ENCODE measurements at places on chromosomes 7 and 10.

DNA sequence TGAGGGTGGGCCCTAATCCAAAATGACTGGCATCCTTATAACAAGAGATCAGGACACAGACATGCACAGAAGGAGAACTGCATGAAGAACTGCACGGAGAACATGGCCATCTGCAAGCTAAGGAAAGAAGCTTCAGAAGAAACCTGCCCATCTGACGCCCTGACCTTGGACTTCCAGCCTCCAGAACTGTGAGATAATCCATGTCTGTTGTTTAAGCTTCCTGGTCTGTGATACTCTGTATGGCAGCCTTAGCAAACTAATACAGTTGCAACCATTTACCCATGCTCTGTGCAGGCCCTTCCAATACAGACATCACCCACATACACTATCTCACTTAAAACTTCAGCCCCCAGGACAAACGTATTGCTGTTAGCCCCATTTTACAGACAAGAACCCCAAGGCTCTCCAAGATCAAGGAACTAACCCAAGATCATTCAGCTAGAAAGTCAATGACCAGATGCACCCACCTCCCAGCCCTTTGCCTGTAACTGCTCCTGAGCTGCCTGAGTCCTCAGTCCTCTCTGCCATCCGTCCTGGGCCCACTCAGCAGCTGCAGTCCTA lies 39.7 kb downstream of the DLG5 start:
- DNase-seq: no peak

DNA sequence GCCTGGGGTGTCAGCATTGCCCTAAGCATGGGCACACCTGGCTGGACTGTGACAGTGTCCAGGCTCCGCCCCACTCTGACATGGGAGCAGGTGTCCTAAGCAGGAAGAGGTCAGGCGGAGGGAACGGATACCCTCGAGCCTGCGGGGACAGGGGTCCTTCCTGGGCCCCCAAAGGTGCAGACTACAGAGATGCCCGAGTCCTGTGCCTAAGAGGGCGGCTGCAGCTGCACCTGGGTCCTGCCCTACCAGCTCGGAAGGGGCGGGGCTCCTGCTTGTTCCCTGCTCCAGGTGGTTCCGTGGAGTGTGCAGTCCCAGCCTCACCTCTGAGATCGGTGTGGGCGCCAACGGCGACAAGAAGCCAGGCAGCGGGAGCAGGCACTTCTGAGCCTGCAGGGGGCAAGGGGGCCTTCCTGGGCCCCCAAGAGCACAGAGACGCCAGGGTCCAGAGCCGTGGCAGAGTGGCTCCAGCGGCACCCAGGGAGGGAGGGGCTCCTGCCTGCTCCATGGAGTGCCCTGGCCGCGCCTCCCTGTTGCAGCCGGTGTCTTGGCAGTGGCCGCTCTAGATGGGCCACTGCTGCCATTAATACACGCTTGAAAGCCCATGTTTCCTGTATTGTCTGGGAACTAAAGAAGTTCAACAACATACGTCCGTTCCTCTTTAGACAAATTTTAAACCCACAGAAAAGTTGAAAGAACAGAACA lies 64.5 kb upstream of the CACNA2D1 start:
- no peak for DNase-seq

DNA sequence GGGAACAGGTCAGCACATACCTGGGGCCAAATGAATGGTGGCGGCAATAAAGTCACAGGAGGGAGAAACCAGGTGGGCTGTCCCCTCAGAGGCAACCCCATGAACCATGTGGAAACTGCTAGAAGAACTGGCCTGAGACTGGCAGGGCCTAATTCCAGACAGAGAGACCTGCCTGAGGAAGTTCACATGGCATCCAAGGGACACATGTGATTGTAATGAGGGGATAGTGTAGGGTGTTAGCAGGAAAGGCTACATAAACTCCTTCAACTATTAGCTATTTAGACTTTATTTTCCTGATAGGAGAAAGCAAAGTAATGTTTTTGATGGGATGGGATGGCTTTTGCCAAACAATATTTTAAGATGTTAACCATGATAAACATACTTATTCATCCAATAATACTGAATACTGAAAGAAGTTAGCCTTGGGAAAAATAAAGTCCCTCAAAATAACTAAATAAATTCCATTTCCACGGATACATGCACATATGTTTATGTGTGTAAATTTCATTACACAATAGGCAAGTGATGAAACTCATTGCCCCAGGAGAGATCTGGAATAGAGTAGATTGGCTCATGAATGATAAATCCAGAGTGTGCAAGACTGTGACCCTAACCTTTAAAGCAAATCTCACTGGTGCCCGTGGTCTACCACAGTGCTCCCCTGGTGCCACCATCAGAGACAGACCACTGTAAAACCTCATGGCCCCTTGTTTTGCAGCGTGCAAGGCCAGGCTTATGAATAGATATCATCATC lies 137.0 kb downstream of the NRF1 start:
- DNase-seq: no peak

GRCh38 chr7:12350971-12351370 lies 52.7 kb downstream of the VWDE start:
- no peak for DNase-seq

GRCh38 chr10:3807211-3807927 lies 22.4 kb upstream of the KLF6 start:
- peak; percentile 40 for DNase-seq

GRCh38 chr7:21108182-21108581 lies 319.7 kb upstream of the SP4 start:
- DNase-seq: no peak

DNA sequence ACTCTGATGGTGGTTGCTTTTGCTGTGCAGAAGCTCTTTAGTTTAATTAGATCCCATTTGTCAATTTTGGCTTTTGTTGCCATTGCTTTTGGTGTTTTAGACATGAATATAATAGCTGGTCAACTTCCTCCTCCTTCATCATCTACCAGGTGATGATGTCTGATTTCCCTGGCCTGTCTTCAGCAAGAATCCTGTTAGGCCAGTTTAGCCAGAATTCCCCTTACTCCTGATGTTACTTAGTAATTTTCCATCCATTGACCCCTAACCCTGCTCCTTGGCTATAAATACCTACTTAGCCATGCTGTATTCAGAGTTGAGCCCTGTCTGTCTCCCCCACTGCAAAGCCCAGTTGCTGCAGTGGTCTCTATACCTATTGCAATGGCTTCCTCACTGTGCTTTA lies 91.4 kb downstream of the ZNF777 start:
- DNase-seq: no peak

GRCh38 chr10:84135836-84136235 lies 3.5 kb upstream of the GHITM start:
- DNase-seq: no peak

DNA sequence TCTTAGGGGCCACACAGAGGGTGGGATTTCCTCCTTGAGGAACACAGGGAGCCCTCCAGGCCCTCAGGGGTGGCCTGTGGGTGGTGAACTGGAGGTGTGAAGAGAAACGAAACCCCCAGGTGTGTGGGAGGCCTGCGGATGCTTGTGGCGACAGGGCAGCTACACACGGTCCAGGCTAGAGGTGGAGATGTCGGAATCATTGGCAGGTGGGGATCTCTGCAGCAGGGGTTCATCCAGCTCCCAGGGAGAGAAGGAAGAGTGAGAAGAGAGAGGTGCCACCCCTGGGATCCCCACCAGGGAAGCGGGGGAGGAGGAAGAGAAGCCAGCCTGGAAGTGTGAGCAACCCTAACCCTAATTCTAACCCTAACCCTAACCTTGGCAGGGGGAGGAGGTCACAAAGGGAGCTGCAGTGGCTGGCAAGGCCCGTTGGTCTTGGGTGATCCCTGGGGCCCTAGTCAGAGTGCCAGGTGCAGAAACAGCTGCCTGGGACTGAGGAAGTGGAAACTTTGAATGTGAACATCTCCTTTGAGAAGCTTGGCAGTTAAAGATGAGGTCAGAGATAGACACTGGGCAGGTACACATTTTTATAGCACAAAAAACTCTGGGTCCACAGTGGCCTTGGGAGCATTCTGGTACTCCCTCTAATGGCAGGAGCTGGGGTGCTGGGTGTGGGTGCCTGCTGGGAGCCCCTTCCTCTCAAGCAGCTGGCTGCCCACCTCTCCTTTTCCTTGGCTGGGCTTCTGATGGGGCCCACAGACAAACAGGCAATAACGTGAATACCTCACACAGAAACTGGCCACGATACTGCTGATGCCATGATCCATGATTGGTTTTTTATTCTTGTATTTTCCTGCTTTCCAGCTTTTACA lies 6.8 kb upstream of the AEBP1 start:
- peak; percentile 80 for DNase-seq

DNA sequence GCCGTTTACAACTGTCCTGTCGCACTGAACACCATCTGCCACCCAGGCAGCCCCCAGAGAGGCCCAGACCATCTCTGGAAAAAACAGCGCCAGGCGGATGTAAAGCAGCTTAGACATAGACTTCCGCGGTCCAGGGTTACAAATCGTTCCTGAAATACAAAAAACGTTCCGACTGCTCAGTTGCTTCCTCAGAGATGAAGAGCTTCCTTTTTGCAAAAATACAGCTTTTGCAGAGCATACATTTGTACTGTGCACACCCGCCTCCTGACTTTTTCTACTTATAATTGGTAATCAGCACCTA lies 11.4 kb downstream of the DAGLB start:
- peak; percentile 53 for DNase-seq

- DNase-seq: no peak
Measured at GRCh38 chr7:120567204-120567603, 290.7 kb downstream of the TSPAN12 start.

DNA sequence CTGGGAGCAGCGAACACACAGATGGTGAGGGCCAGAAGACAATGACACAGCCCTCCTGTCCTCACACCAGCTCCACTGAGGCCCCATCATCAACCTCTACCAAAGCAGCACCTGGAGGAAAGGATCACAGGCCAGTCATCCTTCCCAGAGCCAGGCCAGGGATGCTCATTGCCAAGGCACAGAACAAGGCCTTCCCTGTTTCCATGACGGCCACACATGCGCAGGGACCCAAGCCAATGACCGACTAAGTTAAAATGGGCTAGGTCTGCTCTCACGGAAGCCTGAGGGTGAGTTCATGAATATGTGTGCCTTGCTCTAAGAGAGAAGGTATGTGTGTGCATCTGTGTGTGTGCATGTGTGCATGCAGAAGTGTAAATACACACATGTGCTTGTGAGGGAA lies 39.6 kb downstream of the COBL start:
- DNase-seq: no peak

DNA sequence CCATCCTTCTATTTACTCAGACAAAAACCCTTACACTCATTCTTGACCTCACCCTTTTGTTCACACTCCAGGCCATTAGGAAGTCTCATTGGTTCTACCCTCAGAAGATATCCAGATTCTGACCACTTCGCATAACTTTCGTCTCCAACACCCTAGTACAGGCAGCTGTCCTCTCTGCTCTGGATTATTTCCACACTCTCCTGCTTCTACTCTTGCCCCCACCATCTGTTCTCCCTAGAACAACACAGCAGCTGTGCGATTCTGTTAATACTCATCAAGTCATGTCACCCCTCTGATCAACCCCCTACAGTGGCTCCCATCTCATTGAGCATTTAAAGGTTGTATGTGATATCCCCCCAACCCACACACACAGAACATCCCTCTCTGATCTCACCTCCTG lies 15.5 kb upstream of the TRIL start:
- DNase-seq: no peak

DNA sequence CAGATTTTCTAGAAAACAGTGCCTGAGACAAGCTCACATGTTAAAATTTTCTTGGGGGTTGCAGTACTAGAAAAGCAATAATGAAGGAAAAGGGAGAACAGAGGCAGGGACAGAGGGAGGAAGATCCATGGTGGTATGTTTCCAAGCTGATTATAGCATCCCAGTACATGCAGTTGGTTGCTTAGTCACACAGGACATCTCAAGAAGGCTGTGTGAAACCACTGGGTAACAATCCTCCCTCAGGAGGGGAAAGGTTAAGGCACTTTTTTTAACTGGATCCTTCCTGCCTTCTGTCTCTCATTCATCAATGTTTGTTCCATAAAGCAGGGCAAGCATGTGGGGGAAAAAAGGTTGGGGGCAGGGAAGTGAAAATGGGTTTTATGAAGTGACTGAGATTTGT lies 6.1 kb upstream of the IMMP2L start:
- DNase-seq: no peak

DNA sequence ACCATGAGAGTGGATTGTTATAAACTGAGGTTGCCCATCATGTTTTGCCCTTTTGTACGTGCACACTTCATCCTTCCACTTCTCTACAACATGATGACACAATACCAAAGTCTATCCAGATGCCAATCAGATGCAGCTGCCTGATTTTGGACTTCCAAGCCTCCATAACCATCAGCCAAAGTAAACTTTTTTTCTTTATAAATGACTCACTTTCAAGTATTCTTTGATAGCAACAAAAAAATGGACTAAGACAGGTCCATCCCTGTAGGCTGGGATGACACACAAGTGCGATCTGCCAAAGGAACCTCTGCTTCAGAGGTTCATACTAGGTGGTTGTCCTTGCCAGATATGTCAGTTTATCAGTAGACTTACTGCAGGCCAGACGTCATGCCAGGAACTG lies 320.2 kb upstream of the FZD1 start:
- no peak for DNase-seq

DNA sequence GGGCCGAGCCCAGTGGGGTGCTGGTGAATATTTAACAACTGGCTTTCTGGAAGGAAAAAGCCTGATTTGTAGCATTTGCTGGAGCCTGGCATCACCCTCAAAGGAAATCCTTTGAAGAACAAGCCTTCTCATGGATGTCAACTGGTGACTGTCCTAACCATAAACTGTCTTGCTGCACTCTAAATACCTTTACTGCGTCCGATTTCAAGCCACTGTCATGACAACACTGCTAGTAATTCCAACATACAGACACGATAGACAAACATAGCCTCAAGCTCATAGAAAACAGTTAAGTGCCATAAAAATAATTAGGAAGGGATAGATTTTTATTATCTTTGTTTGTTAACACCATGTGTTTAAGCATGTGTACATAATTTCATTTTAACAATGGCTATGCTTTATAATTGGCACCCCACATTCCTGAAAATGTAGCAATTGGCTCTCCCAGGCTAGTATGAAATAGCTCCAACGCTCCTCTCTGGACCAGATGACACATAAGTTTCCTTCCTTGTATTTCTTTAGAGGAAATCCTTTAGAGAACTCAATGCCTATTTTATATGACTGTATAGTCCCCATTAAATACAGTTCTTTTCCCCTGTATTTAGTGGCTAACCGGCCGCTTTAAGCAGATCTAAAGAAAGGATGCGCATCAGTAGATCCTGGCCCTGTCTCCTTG lies 273.4 kb downstream of the PRPF18 start:
- DNase-seq: no peak

DNA sequence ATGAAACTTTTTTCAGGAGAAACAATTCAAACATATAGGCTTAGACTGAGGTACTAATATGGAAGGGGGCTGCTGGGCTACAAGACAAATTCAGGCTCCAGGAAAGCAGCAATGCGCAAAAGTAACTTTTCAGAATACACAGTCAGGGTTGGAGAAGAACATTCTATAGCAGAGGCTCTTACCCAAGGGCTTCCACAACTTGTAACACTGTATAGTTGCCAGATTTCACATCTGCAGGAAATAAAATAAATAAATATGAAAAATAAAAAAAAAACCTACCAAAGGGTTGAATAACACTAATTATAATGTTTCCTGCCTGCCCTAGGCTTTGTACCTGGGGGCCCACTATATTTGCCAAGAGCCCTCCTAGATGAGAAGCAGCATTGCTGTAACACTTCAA lies 14.3 kb downstream of the MMS19 start:
- no peak for DNase-seq

GRCh38 chr10:12463459-12463838 lies 114.1 kb downstream of the CAMK1D start:
- DNase-seq: no peak

- no peak for DNase-seq
Measured at GRCh38 chr10:89853781-89854191, 152.4 kb downstream of the KIF20B start.

Measured in B cell (primary cell).